Fibroblast of skin of scalp (primary cell): ENCODE measurements at places on chromosomes 5 and 9.

DNA sequence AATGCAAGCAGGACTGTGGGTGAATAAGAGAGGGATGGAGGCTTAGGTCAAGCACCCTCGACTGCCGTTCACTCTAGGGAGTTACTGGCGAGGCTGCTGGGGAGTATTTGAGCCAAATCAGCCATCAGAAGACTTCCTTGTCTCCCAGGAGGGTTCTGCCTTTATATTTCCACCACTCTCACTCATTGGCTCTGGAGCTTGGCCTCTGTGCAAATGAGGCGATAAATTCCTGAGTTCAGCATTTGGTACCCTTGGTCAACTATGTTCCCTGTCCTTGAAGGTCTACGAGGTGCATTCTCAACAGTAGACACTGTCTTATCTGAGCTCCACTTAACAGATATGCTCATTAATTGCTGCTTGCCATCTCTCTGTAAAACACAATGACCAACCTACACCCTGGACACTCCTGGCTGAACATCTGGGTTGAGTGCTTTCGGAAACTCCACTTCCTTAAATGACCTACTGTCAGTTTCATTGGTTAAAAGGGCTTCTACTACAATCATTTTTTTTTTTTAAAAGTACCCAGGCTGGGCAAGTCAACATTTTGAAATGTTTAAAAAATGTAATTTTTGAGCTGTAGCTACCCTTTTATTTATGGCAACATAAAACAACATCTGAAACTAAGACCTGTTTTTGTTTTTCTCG is 153.2 kb downstream of the NTRK2 start:
- no peak for DNase-seq

DNA sequence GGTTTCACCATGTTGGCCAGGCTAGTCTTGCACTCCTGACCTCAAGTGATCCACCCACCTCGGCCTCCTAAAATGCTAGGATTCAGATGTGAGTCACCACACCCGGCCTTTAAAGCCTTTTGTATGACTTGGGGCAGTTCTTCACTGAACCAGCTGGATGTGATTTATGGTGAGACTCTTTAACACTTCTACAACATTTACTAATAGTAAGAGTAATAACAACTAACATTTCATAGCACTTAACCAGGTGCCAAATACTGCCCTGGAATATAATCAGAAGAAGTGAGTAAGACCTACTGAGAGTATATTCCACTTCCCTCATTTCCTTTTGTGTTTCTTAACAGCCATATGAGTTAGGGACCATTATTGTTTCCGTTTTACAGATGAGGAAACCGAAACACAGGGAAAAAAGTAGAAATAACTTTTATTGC is 10.0 kb downstream of the ZSWIM6 start:
- DNase-seq = peak; percentile 56

DNA sequence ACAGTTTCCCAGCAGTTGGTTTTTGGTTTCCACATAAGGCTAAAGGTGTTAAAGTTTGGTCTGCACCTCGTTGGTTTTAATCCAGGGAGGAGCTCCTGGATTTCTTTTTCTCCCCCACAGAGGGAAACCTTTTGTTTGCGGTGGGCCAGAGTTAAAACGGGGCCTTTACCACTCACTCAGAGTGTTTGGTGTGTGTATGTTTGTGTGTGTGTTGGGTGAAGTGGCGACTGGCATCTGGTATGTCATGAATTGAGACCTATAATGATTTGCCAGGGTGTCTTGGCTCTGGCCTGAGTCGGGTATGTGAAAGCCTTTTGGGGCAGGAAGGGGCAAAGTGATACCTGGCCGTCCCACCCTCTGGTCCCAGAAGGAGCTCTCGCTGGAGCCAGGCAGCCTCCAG is 30.9 kb downstream of the FAXDC2 start:
- no peak for DNase-seq

- no peak for DNase-seq
These were observed 455.7 kb upstream of the MPDZ start for GRCh38 chr9:13735181-13735580.

GRCh38 chr5:66718374-66719002 is 122.3 kb downstream of the MAST4 start:
- no peak for DNase-seq

DNA sequence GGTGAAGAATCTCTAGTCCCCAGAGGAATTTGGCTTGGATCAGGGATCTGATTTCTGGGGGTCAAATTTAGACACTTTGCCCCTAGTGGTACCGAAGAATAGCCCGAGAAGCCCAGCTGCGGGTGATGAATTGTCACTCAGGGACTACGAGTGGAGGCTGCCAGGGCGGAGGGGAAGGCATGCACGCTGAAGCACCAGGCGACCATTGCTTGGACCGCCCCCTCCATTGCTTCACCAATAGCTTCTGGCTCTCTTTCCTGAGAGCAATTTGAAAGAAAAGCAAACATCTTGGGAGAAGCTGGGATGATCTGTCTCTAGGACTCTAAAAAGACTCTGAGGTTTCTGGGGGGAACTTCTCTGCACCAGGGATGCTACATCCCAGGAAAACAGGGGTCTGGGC is 137.6 kb downstream of the CRB2 start:
- peak; percentile 7 for DNase-seq

DNA sequence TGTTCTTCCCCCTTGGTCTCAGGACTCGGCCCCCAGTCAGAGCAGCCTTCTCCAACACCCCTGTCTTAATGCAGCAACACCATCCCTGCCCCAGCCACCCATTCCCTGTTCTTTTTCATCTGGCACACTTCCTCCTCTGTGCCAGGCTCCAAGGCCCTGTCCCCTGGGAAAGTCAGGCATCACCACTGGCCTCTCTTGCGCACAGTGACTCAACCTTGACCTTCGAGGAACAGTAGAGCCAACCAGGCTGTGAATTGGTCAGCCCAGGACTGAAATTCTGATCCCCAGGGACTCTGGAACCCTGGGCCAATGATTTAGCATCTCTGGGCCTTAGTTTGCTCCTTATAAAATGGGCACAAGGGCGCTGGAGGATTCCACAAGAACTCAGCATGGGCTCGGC is 10.5 kb upstream of the RALGDS start:
- no peak for DNase-seq

GRCh38 chr5:12323637-12324229 is 419.5 kb upstream of the CTNND2 start:
- no peak for DNase-seq

GRCh38 chr5:151686674-151687407 is at the start of gene SPARC:
TSS of gene SPARC (minus strand) at chr5:151686915. CDS start at chr5:151676188, 10,727 bp downstream.
- peak; percentile 98 for DNase-seq
